ENCODE measurements at places on chromosomes 13 and 19.

GRCh38 chr13:28843639-28844038 is 23.5 kb downstream of the MTUS2 start:
- no peak for DNase-seq

DNA sequence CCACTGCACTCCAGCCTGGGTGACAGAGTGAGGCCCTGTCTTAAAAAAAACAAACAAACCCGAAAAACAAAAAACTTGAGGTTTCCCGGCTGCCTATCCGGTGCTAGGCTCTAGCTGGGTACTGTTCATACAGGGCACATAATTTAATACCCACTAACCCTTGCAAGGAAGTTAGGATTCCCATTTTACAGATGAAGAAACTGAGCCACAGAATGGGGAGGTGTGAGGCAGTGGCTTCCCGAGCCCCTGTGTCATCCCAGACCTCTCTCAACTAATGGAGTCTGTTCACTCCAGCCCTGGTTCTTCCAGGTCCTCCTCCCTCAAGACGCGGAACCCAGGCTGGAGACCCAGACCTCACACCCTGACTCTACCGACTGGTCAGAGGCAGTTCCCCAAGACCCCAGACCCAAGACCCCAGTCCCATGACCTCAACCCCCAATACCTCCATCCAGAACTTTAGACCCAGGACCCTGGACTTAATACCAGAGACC is 576 bp downstream of the APBA3 start:
- DNase-seq, result no peak

DNA sequence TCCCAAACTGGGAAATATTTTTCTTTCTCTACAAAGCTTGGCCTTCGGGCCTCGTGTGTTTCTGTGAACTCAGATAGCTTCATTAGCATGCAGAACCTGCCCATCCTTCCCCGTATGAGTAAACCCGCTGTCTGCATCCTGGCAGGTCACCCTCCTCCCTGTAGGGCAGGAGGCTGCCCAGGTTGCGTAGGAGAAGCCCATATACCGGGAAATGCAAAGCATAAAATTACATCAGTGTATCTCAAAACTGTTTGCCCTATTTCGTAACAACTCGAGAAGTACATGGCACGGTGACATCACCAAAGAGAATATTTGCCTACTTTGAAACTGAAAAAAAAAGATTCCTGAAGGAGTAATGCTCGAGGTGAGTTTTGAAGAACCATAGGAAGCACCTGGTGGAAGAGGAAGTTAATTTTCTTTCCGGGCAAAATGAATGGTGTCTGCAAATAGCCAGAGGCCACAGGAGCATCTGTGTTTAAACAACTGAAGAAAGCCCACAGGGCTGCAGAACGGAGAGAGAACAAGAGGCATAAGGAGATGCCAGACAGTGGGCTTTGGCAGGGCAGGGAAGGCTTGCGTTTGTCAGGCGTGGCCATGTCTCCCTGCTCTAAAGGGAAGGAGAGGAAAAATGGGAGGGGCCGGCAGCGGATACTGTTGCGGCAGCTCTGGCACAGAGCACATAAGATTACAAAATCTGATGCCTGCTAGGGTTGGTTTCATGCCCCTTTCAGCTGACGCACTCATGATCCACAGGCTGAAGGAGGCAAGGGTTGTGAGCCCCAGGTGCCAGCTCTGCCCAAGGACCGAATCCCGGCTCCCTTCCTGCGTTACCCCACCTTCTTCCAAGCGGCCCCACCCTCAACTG is 81.4 kb downstream of the IRS2 start:
- DNase-seq, result peak; percentile 92

- DNase-seq, result peak; percentile 4
These were observed 37.8 kb downstream of the SMARCA4 start for GRCh38 chr19:10998666-10999065.

GRCh38 chr19:55552206-55552605 is 6.9 kb upstream of the SBK3 start:
- DNase-seq, result no peak

DNA sequence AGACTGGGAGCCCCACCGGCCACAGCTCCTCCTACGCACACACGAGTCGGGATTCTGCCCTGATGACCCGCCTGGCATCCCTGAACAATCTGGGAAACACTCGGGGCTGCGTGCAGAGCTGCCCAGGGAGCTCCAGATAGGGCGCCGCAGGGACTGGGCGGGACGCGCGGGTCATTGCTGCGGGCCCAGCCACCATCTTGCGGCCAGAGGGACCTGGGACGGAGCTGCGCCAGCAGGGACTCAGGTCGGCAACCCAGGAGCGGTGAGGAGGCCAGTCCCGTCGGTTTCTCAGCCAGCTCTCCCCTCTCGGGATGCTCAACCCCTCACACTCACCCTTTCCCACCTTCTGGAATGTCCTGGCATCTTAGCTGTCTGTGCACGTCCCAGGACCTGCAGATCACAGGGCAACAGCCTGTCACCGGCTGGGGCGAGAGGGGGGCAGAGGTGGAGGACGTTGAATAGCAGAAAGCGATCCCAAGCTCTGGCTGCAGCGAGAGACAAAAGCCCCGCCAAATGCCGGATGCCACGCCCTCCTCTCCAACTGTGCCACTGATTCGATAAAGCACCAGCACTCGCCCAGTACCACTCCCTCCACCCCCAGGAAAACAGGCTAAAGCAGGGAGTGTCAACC is 20.4 kb upstream of the ZNF91 start:
- DNase-seq, result no peak
